ENCODE measurements at places on chromosomes 6 and 20. TPM values are rescaled to one million over a fixed set of nuclear protein-coding genes. Genes with fewer than 3 reads are reported as not detected.

The CYP24A1 gene
- 0.29 TPM for total RNA-seq

The VIP gene
- not detected for total RNA-seq

The ANKRD6 gene
- total RNA-seq = 0.22 TPM

The GTF3C6 gene
- total RNA-seq = 33.9 TPM

The RALY gene
- 81.4 TPM for total RNA-seq

The DPPA5 gene
- total RNA-seq = not detected

The RWDD2A gene
- 8.1 TPM for total RNA-seq

The PXT1 gene
- total RNA-seq = not detected

The DEFB113 gene
- total RNA-seq = not detected

The OLIG3 gene
- total RNA-seq = not detected

The TBPL1 gene
- 7.9 TPM for total RNA-seq

The SLA2 gene
- total RNA-seq = not detected

The BEND3 gene
- total RNA-seq = 2.8 TPM

The MOG gene
- not detected for total RNA-seq

The EPPIN gene
- total RNA-seq = not detected

The THEMIS gene
- total RNA-seq = not detected

The JPH2 gene
- 16.3 TPM for total RNA-seq

The MAK gene
- total RNA-seq = not detected

The TNFRSF21 gene
- 176 TPM for total RNA-seq

The HRH3 gene
- not detected for total RNA-seq

The CST5 gene
- not detected for total RNA-seq

The EXOC2 gene
- 44.7 TPM for total RNA-seq

The PSMB8 gene
- total RNA-seq = 56.8 TPM

The WRNIP1 gene
- 49.2 TPM for total RNA-seq

The PSORS1C2 gene
- total RNA-seq = not detected

The PRKN gene
- not detected for total RNA-seq

The COL12A1 gene
- total RNA-seq = 404 TPM

The OSBPL2 gene
- total RNA-seq = 34.1 TPM

The TRERF1 gene
- total RNA-seq = 13.6 TPM

The MAFB gene
- total RNA-seq = 0.22 TPM

The MYB gene
- total RNA-seq = 0.43 TPM

The UBE2V1 gene
- total RNA-seq = 86.3 TPM

The CNKSR3 gene
- 3.1 TPM for total RNA-seq

The RAD21L1 gene
- total RNA-seq = 0.66 TPM

The LST1 gene
- not detected for total RNA-seq

The SLC35D3 gene
- total RNA-seq = 0.14 TPM

The HSPA12B gene
- total RNA-seq = under 0.01 TPM

The FOXO3 gene
- total RNA-seq = 46.5 TPM

The C6orf141 gene
- 0.72 TPM for total RNA-seq

The SOX18 gene
- 0.43 TPM for total RNA-seq

The ELOVL2 gene
- 0.43 TPM for total RNA-seq

Data from placental pericyte (primary cell).